ENCODE measurements at places on chromosomes 2 and 18.
A peak's percentile ranks its signal among the peaks of the same experiment; 100 is the strongest.

DNA sequence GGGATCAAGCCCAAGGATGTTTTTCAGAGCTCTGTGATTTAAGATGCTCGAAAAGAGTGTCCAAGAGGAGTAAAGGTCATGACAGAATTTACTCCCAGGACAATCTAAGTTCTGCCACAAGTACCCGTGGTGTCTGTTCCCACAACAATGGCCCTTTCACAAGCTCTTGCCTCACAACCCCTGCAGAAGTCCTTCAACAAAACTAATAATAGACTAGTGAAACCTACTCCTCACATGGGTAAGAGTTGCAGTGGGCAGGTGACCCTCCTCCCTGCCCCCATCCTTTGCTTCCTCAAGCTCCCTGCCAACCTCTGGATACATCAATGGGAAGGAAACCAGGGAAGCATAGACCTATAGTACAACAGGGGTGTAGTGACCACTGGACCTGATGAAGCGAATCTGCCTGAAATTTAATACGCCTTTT, 34.9 kb downstream of the PTCD3 start:
- no peak for DNase-seq

- DNase-seq: no peak
These were observed 235.1 kb downstream of the GRB14 start for GRCh38 chr2:164386231-164386630.

- DNase-seq: no peak
These were observed 9.3 kb downstream of the WNT10A start for GRCh38 chr2:218889937-218890336.

DNA sequence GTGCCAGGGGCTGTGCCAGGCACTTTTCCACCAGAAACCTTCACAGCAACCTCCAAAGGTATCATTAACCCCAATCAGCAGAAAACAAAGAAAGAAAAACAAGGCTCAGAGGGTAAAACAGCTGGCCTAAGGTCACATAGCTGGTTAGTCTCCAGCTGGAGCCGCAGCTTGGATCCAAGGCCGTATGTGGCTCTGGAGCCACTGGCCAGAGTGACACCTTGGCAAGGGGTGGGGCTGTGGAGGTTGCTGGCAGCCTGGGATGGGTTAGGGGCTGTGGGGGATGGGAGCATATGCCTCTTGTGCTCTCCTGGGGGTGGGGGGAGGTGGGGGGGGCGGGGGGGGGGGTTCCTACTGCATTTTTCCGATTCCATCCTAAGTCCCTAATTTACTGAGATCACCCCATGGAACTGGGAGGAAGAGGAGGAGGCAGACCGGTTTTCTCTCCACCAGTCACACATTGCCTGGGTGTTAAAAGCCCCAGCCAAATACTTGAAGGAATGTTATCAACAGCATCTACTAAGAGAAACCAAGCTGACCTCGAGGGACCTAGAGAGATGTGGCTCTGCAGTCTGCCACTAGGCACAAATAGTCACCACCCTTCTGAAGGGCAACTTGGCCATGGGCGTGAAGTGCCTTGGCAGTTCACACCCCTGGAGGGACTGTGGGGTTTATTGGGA, 8.0 kb downstream of the HAAO start:
- DNase-seq: no peak

GRCh38 chr2:41924709-41925408, 123.0 kb upstream of the PKDCC start:
- DNase-seq: no peak

GRCh38 chr2:205858881-205859441, 176.7 kb downstream of the NRP2 start:
- peak; percentile 93 for DNase-seq

- peak; percentile 70 for DNase-seq
These were observed 7.1 kb upstream of the KLF11 start for GRCh38 chr2:10036095-10036884.

- no peak for DNase-seq
These were observed 27.8 kb upstream of the TNS1 start for GRCh38 chr2:218030409-218031195.

- no peak for DNase-seq
These were observed 1941.9 kb upstream of the PIK3C3 start for GRCh38 chr18:40013001-40013609.

DNA sequence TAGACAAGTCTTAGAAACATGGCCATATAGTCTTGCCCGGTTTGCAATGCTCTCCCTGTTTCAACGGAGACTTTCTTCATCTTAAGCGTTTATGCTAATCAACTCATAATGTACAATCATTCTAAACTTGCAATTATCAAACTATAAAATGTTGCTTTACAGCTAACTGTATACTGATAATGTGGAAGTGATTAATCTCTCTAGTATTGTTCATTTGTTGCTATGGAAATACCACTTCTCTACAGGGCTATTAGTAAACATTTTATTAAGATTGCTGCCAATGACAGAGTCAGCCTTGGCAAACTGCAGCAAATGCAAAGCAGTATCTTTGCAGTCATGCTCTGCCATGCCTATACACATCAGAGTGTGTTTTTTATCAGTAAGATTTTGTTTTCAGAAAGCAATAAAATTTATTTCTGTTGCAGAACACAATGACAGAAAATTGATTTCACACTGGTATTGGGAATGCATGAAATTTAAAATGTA, 1201.8 kb upstream of the CDH2 start:
- DNase-seq: no peak

- DNase-seq: peak; percentile 92
These were observed at the start of gene VWC2L for GRCh38 chr2:214410918-214411554. TSS of gene VWC2L (plus strand) at chr2:214411054. CDS start at chr2:214414194, 3,140 bp downstream.

- peak; percentile 64 for DNase-seq
These were observed 977 bp downstream of the SLC8A1 start for GRCh38 chr2:40450796-40451430.

DNA sequence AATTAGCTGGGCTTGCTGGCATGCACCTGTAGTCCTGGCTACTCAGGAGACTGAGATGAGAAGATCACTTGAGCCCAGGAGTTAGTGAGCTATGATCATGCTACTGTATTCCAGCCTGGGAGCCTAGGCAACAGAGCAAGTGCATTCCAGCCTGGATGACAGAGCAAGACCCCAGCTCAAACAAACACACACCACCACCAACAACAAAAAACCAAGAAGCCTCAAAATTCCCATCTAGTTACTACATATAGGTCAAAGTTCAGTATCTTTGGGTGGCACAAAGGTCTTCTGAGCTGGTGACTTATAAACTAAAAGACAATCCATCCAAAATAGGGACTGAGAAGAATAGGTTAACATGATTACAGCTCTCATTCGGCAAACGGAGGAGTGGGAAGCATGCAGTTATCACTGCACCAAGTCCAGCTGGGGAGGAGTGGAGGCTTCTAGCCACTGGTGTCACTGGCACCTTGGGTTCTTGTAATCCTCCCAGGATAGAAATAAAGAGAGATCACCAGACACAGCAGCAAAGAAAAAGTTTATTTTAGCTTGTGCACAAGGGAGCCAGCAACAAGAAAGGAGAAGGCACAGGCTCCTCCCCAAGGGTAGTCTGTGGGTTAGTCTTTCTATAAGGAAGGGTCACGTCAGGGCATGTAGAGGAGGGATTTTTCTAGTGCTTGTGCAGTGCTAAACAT, 57.4 kb downstream of the SH2D6 start:
- DNase-seq: no peak

- DNase-seq: no peak
These were observed 85.5 kb upstream of the PXDN start for GRCh38 chr2:1829796-1830195.

- no peak for DNase-seq
These were observed 196.0 kb downstream of the ZEB2 start for GRCh38 chr2:144323946-144324345.

DNA sequence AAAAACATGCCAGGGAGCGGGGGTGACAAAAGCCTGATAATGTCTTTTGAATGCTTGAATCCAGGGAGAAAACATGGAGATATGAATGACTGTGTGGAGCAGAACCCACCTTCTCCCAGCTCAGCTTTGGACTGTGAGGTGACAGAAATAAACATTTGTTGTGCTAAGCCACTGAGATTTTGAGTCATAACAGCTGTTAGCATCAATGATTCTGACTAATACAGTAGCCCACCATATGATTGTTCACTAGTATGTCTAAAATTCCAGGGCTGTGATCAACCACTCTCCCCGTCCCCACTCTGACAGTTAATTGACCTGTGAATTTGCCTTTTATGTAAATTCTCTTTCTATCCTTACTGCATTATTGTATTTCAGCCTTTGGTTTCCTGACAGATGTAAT, 69.1 kb downstream of the PDK1 start:
- DNase-seq: no peak

GRCh38 chr18:79487801-79488201, 92.1 kb downstream of the NFATC1 start:
- no peak for DNase-seq

DNA sequence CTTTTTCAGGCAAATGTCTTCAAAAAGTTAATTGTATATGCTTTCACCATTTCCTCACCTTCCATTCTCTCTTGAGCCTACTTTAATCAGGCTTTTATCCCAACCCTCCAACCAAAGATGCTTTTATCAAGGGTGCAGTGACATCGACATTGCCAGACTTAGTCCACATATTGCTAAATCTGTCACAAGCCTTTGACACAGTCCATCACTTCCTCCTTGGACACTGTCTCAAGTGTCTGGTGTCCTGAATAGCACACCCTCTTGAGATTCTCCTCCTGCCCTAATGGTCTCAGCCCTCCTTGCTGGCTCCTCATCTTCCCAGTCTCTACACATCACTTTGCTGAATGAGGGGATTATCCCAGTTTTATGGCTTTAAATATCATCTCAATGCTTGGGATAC, 147.5 kb upstream of the SLC39A10 start:
- DNase-seq: no peak

GRCh38 chr2:144198116-144198515, 321.8 kb downstream of the ZEB2 start:
- peak; percentile 8 for DNase-seq

GRCh38 chr2:127208313-127208712, 11.8 kb downstream of the CYP27C1 start:
- DNase-seq: peak; percentile 88

GRCh38 chr18:30889519-30890301, 152.8 kb downstream of the DSC3 start:
- peak; percentile 32 for DNase-seq

- no peak for DNase-seq
These were observed 1.8 kb downstream of the RNPEPL1 start for GRCh38 chr2:240569998-240570530.

- DNase-seq: peak; percentile 95
These were observed 147.7 kb downstream of the KLHL29 start for GRCh38 chr2:23532391-23533337.

- DNase-seq: no peak
These were observed 338.8 kb downstream of the CYRIA start for GRCh38 chr2:16326711-16327300.

DNA sequence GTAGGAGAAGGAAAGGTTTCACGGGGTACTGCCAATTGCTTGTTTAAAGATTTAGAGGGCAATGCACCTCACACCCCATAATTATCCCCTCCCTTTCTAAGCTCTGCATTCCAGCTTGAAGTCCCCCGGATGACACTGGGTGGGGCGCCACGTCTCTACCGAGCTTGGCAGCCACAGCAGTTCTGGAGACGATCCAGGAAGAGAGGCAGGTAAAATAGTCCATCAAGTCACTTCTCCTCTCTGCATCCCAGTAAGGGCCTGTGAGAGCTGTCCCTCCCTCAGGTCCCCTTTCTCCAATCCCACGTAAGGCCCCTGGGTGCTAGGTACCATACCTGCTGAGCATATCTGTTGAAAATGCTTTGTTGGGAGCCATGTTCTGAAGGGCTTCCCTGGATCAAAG, 65.7 kb downstream of the CAPN13 start:
- DNase-seq: no peak

DNA sequence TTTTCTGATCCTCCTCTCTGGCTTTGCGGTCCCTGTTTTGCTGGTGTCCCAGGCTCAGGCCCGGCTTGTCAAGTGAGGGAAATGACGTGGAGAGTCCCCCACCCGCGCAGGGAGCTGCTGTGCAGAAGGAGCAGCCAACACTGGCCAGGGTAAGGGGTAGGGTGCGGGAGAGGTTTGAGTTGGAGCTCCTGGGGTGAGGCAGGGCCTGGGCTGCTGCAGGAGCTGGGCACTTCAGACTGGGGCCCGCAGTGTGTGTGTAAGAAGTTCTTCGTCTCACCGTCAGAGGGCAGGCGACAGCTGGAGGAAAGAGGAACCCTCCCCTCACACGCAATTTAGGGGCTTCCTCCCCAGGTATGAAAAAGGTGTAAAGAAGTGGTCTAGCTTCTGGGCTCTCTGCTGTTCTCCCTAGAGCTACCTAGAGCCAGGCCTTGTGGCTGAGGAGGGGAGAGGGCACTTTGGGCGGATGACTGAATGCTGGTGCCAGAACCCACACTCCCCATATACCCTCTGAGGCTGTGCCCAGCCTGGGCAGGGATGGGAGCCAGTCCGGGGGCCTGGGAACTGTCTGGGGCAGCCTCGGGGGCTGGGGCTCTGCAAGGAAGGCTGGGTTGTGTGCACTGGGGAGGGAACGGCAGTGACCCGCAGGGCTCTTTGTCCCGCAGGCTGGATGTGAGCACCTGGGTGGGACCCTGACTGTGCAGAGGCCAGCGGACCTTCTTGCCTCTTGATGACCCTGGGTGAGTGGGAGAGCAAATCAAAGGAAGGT, 11.8 kb downstream of the CELF4 start:
- no peak for DNase-seq

GRCh38 chr18:41226911-41227310, 728.1 kb upstream of the PIK3C3 start:
- DNase-seq: no peak

DNA sequence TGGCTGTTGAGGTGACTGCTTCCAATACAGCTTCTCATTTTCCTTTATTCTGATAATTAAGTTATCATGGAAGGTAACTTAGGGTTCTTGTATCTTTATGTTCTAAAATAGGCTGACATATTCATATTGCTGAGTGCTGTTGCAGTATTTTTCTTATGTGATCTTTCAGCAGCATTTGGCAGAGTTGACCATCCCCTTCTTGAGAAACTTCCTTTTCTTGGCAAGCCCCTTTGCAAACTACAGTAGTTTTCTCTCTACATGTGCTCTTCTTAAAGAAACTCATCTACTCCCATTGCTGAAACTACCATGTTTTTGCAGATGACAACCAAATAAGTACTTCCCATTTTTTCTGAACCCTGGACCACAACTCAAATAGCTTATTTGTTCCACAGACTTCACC, 476.5 kb upstream of the TRIB2 start:
- no peak for DNase-seq

DNA sequence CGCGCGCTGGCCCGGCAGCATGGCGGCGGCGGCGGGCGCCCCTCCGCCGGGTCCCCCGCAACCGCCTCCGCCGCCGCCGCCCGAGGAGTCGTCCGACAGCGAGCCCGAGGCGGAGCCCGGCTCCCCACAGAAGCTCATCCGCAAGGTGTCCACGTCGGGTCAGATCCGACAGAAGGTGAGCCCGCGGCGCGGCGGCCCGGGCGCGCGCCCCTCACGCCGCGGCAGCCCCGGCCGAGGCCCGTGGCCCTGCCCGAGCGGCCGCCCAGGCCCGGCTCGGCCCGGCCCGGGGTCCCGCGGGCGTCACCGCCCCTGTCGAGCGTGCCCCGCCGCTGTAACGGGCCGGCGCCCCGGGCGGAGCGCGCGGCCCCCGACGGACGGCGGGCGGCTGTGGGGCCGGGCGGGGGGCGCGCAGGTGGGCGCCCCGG, 218 bp downstream of the DGKD start:
- no peak for DNase-seq

GRCh38 chr2:58708565-58708964, 467.4 kb upstream of the FANCL start:
- DNase-seq: no peak
